Esophagus muscularis mucosa (tissue), 4 donors: ENCODE measurements at places on chromosomes 7 and 10. TPM values are rescaled to one million over a fixed set of nuclear protein-coding genes. Genes with fewer than 3 reads are reported as not detected.
A peak's percentile ranks its signal among the peaks of the same experiment; 100 is the strongest.

Gene KIF5B
- total RNA-seq: 253 TPM

- DNase-seq: no peak
Observed at GRCh38 chr7:66739477-66739876, 1.1 kb upstream of the RABGEF1 start.

- no peak for DNase-seq
Observed at GRCh38 chr10:71396084-71396710, 523 bp upstream of the CDH23 start.

Gene ZC3HAV1L
- 15.4 TPM for total RNA-seq

DNA sequence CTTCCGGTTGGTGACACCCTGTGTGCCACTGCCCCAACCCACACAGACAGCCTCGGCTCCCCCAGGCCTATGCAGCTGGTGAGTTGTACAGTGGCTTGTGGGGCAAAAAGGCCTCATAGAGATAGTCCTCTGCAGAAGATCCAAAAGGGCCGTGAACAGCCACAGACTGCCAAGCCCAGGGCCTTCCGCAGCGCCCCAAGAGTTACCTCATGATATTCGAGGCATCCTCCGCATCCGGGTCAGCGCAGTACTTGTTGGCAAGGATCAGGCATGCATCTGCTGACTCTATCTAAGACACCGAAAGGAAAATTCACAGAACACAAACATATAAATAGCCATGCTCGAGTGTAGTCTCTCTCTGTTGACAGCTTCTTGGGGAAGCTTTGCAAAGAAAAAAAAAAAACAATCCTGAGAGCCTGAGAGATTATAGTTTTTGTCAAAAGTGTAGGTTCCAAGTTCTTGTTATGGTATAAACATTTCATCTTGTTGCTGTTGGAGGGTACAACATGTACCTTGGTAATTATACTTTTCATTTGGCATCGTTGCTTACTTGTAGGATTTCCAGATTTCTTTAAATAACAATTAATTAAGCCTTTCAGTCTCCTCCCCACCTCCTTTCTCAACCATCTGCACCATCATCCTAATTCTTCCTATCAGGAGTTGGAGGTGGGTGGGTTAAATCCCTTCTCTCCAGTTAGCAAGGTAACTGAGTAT lies 553.0 kb downstream of the KCNMA1 start:
- no peak for DNase-seq

DNA sequence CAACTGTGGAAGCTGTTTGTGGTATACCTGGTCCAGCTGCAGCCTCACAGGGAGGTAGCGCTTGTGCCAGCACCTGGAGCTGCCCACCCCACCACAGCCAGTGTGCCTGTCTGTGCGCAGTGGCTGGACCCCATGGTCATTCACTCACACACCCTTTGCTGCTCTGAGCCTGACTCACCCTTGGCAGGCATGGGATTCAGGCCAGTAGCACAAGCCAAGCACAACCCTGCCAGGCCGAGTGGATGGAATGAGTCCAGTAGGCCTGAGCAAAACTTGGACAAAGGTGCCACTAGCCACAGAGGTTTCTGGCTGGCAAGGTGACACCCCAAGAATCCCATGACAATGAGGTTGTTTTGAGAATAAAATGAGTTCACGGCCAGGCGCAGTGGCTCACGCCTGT lies 19.0 kb downstream of the RBM48 start:
- DNase-seq: no peak

DNA sequence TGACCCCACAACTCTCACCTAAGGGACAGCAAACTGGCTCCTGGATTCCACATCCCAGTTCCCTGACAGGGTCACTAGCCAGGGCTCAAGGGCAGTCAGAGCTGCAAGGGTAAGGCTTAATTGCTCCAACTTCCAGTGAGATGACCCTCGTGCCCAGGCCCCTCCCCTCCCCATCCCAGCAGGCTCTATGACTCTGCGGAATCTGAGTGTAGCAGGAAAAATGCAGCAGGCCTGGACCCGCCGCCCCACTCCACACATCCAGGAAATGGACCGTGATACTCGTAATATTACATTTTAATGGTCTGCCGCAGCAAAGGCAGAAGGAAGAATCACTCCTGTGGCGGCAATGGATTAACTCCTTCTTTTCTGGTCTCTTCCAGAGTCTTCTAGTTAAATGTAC lies 91.7 kb upstream of the CHST15 start:
- DNase-seq: no peak

Gene NAT16
- not detected for total RNA-seq

Gene TUBB8
- total RNA-seq: not detected

- no peak for DNase-seq
Observed at GRCh38 chr10:132458071-132458585, 61.1 kb downstream of the PWWP2B start.

Gene MICU1
- total RNA-seq: 33.3 TPM

Gene PI4K2A
- 17.0 TPM for total RNA-seq

GRCh38 chr10:120606051-120606764 lies 149.2 kb downstream of the PLPP4 start:
- peak; percentile 50 for DNase-seq

GRCh38 chr7:41870461-41871138 lies 167.7 kb upstream of the INHBA start:
- DNase-seq: no peak

- DNase-seq: no peak
Observed at GRCh38 chr7:116331020-116331419, 120.7 kb downstream of the TES start.

DNA sequence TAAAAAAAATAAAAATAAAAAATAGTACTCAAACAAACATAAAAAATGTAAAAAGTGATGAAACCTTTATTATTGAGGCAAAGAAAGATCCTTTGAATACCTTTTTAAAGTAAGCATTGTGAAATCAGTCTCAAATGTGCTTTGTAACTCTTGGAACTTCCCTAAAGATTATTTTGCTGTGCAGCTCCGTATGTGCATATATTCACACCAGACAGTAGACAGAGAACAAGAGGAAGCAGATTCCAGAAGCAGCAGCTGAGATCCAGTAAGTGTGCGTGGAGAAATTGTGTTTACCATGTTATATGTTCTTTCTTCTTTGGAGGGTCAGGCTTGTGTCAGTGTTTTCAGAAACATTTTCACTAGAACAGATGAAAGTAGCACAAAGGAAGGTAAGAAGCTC lies 324.9 kb downstream of the AGMO start:
- no peak for DNase-seq

DNA sequence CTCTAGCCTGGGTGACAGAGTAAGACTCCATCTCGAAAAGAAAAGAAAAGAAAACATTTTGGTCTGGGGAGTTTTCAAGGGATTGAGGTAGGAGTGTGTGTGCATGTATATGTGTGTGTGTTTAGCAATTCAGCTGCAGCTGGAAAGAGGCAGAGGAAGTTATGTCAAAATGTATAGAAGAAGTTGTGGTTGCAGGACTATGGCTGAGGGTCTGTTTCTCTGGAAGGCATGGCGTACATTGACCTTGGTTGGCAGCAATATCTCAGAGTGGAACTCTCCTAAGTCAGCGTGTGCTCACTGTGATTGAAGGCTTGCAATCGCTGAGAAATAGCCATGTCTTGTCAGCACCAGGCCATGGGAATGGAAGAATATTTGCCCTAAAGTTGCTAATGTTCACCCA lies 28.6 kb upstream of the RHBDD2 start:
- DNase-seq: no peak

DNA sequence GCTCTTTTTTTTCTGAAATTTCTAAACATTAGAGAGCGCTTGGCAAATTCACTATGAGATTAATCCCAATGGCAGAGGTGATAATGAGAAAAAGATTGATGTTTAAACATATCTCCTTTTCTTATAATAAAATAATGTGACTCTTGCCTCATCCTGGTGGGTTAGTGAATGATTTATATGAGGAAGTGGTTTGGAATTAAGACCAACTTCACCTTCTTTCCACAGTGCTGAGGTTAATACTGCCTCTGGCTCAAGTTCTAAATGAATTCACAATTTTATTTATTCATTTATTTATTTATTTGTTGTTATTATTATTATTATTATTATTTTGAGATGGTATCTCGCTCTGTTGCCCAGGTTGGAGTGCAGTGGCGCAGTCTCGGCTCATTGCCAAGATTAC lies 40.5 kb upstream of the ADO start:
- no peak for DNase-seq

DNA sequence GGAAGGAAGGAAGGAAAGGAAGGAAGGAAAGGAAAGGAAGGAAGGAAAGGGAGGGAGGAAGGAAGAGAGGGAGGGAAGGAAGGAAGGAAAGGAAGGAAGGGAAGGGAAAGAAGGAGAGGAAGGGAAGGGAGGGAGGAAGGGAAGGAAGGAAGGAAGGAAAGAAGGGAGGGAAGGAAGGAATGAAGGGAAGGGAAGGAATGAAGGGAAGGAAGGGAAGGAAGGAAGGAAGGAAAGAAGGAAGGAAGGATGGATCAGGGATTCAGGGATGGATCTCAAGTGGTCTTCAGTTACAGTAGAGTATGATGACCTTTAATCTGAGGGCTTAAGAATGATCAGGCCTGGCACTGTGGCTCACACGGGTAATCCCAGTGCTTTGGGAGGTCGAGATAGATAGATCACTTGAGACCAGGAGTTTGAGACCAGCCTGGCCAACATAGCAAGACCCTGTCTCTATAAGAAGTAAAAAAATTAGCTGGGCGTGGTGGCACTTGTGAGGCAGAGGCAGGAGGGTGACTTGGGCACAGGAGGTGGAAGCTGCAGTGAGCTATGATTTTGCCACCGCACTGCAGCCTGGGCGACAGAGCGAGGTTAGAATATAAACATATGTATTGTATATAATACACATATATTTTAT lies 760 bp upstream of the FOXK1 start:
- no peak for DNase-seq

GRCh38 chr10:88281592-88282347 lies 301.3 kb downstream of the RNLS start:
- DNase-seq: no peak

DNA sequence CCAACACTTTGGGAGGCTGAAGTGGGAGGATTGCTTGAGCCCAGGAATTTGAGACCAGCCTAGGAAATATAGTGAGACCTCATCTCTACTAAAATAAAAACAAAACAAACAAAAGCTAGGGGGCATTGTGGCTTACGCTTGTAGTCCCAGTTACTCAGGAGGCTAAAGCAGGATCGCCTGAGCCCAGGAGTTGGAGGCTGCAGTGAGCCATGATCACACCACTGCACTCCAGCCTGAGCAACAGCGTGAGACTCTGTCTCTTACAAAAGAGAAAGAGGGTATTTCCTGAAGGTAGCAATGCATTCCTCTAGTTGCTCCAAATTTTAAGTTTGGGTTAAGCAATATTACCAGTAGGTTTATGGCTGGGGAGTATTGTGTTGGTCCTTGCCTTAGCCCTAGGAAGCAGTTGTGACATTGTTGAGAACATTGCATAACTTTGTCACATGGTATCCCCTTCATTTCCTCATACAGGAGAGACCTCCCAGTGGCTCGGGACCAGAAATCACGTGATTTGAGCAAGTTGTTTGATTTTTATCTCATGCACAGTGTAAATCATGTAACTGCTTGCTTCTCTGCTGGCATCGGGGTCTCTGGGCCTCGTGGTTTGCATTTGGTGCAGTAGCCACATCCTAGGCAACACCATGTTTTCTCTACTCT lies 23.3 kb upstream of the SMARCD3 start:
- no peak for DNase-seq

DNA sequence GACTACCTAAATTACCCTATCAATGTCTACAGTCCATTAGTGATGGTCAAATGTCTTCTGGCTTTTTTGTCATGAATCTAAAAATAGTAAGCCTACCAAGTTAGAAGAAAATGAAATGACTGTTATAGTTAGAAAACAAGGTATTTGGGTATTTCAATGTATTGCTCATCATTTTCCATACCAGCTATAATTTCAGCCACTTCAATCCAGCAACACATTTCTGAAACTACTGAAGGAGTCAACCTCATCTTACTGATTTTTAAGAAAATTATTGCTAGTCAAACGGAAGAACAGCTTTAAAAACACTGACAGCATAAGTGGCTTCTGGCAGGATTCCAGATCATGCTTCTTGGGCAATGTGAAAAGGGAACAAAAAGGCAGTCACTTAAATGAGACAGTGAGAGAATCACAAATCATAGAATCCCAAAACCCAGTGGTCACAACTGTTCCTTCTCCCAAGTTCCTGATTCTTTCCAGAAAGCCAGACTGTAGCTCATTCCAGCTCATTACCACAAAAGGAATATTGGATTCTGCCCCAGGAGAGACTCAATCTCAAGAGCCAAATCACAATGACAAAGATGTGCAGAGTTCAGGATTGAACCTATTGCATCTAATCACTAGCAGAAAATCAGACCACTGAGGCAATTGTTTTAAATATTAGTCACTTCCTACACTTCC lies 61.2 kb upstream of the LRRN3 start:
- DNase-seq: no peak

Gene CALML3
- not detected for total RNA-seq

DNA sequence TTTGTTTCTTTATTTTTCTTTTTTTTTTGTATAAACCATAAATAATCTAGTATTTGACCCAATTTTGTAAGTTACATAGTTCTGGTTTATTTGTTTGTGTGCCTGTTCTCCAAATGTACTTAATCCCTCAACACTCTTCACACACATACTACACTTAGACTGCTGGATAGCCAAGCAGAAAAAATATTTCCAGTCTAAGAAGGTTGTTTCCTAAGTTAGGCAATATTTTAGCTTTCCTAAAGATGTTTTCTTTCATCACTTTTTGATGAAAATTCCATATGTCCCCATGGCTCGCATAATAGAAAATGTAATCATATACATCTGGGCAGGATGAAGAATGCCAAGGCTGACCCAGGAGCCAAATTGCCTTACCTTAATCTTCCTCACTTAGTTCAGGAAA lies 105.3 kb downstream of the PPP1R3A start:
- DNase-seq: no peak

GRCh38 chr7:114939484-114940097 lies 17.7 kb downstream of the MDFIC start:
- no peak for DNase-seq

Gene FAM171A1
- total RNA-seq: 14.1 TPM

- no peak for DNase-seq
Observed at GRCh38 chr10:77030974-77031373, 606.6 kb downstream of the KCNMA1 start.

- peak; percentile 81 for DNase-seq
Observed at GRCh38 chr10:71085689-71086438, 126.5 kb upstream of the UNC5B start.

Gene ADRB1
- total RNA-seq: 14.1 TPM

- DNase-seq: no peak
Observed at GRCh38 chr7:24637021-24637420, 63.8 kb downstream of the PALS2 start.

DNA sequence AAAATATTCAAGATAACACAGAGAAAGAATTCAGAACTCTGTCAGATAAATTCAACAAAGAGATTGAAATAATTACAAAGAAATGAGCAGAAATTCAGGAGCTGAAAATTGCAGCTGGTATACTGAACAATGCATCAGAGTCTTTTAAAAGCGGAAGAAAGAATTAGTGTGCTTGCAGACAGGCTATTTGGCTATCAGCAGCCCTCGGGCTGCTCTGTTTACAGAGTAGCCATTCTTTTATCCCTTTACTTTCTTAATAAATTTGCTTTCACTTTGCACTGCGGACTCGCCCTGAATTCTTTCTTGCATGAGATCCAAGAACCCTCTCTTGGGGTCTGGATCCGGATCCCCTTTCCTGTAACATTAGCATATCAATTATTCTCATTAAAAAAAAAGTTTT lies 1040.0 kb downstream of the SORCS3 start:
- no peak for DNase-seq

GRCh38 chr10:123995082-123995460 lies 98.3 kb downstream of the CHST15 start:
- DNase-seq: peak; percentile 83
